Activated T-helper 1 cell treated with Interleukin-2 at 50 U/mL for 16 hours (primary cell): ENCODE measurements at places on chromosomes 13 and 19.

GRCh38 chr13:21402586-21403307 lies 56.4 kb downstream of the ZDHHC20 start:
- DNase-seq = no peak

DNA sequence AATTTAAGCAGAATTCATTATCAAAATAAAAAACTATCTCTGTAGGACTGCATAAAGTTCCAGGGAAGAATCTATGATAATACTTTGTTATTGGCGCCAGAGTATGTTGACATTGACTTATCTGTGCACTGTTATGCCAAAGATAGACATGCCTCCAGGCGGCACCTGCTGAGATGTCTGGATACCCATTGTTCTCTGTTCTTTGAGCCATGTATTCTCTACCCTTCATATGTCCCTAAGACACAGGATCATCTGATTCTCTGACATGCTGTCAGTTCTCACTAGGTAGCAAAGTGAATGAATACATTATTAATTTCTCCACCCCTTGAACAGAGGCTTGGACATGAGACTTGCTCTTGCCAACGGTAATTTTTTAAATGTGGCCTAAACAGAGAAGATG lies 517.8 kb upstream of the SLITRK5 start:
- no peak for DNase-seq

DNA sequence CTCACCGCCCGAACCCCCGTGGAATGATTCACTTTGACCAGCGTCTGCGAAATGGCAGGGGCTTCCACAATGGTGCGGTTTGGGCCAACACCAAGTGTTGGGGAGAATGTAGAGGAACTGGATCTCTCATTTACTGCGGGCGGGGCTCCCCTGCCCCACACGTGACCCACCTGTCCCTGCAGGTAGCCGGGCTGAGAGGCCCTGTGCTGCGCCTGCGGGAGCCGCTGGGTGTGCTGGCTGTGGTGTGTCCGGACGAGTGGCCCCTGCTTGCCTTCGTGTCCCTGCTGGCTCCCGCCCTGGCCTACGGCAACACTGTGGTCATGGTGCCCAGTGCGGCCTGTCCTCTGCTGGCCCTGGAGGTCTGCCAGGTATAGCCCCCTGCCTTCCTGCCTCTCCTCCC lies 5.8 kb upstream of the FLT3LG start:
- DNase-seq = no peak

DNA sequence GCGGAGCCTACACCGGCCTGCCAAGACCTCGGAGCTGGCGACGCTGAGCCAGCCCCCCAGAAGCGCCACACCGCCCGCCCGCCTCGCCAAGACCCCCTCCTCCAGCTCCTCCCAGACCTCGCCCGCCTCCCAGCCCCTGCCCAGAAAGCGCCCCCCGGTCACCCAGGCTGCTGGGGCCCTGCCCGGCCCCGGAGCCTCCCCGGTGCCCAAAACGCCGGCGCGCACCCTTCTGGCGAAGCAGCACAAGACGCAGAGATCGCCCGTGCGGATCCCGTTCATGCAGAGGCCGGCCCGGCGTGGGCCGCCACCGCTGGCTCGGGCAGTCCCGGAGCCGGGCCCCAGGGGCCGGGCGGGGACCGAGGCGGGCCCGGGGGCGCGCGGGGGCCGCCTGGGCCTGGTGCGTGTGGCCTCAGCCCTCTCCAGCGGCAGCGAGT lies 10.2 kb downstream of the C19orf25 start:
- DNase-seq = no peak

DNA sequence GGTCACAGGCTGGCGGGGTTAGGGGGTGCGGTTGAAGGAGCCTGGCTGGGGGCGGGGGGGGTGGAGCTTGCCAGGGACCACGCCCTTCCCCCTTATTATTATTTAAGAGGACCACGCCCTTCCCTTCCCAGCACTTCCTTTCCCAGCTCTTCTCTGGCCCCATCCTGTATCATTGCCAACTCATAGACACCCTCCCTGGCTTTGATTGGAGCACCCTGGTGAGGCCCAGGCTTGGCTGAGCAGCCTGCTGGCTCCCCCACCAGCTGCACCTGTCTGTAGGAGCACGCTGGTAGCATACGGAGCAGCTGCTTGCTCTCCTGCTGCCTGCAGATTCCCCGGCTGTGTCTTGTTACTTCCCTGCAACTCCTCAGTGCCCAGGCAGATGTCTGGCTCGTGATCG lies 62.5 kb upstream of the PDX1 start:
- no peak for DNase-seq

DNA sequence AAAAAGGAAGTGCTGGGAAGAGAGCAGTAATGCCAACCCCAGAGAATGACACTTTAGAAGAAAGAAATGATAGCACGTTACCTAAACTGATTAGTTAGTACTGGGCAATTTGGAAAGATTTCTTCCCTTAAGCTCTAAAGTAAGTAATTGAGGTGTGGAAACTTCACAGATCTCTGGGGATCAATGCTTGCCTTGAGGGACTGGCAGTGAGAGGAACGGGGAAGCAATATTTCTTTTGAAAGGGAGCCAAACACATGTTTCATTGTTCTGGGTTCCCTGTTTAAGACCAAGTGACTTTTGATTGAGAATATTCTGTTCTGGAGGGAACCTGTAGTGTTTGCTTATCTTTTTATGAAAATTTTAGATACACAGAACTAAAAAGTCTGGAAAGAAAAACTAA lies 190.5 kb downstream of the NDFIP2 start:
- DNase-seq = no peak

DNA sequence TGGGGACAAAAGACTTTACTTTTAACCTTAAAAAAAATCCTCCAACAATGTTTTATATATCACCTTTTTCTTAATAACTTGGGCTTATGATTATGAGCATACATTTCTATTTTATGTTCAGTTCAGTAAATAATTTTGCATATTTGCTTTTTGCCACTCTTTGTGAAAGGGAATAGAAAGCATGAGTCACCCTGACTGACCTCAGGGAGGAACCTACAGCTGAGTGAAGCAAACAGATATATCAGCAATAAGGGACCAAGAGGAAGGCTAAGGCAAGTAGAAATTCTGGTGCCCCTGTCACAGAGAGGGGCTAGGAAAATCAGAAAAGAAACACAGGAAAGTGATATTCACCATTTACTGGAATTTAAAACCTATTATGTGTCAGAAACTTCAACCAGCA lies 37.2 kb upstream of the SOHLH2 start:
- DNase-seq = no peak

- peak; percentile 60 for DNase-seq
Observed at GRCh38 chr19:8569066-8569771, 8.0 kb downstream of the MYO1F start.

DNA sequence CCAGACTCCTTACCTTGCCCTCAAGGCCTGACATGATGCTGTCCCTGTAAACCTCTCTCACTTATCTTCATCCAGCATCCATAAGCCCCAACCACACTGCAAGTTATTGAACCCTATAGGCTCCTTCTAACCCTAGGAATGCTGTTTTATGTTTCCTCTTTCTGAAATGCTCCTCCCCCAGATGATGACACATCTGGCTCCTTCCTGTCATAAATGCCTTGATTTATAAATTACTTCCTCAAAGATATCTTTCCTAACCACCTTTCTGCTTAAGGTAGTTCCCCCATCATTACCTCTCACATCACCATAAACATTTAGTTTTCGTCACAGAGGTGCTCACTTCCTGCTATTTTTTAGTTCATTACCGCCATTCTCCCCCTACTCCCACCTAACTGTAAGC lies 12.3 kb downstream of the RUBCNL start:
- no peak for DNase-seq

DNA sequence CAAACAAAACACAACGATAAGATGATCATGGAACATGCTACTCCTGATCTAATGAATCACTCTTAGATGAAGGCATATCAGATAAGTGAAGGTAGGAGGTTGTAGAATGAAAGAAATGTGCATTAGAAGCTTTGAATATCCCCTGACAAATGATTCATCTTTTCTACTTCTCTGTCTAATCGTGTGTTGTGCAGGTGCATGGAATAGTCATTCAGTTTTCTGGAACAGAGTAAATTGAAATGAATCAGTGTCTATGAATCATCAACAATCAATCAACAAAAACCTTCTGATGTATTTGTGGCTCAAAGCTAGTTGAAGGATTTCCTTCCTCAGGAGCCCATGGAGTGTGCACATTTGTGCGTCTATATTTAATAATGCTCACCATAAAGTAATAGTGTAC lies 1290.4 kb upstream of the PCDH20 start:
- DNase-seq = no peak

GRCh38 chr13:112168761-112169160 lies 101.8 kb downstream of the SOX1 start:
- no peak for DNase-seq

DNA sequence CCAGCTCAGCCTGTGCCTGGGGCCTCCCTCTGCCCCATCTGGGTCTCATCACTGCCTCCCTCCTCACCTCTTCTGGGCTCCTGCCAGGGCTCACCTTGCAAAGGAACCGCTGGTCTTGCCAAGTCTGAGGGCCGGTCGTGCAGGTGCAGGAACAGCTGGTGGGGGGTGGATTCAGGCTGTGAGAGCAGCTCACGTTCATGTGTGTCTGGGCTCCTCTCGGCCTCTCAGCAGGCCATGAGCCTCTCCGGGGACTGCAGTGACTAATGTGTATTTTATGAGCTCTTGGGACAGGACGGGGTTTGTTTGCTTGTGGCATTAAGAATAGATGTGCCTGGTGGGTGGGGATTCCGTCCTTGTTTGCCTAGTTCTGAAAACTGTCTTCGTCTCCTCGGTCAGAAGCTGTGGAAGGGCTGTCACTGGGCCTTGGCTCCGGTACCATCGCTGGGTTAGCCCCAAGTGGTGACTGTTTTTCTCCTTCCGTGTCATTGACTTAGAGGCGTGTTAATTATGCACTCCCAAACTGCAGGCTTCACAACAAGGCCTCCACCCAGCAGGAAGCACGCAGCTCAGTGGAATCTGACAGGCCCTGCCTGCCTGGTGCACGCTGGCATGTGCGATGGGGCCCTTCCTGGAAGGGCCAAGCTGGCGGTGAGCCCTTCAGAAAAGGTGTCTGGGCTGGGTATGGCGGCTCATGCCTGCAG lies 77.6 kb downstream of the KDM4B start:
- DNase-seq = no peak

DNA sequence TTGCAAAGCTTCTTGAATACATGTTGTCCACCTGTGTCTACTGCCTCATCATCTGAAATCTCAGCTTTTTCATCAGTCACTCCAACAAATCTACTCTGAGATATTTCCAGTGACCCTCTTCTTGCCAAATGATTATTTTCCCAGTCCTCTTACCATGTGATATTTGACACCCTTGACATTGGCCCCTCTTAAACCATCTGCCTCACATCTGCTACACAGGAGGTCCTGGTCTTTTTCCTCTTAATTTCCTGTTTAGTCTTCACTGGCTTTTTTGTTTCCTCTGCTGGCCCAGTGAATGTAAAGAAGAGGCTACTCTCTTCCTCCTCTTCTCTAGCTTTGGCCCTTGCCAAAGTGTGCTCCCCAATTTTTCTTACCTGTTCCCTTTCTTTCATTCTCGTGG lies 218.7 kb downstream of the DNAJC15 start:
- DNase-seq = no peak

DNA sequence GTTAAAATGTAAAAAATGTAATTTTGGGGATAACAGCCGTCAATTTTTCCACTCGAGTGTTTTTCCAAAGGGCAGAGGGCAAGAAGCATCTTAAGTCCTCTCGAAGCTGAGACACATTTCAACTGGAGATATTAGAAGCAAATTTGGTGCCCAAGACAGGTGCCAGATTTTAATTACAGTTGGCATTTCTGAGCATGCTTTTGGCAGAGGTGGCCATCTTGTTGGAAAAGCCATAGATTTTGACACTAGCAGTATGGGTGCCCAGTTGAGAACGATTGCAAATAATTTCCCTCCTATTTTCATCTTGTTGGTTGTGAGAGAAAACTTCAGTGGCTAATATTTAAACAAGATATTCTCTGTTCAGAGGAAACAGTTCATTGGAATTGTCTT lies 146.3 kb downstream of the TM9SF2 start:
- DNase-seq = no peak

DNA sequence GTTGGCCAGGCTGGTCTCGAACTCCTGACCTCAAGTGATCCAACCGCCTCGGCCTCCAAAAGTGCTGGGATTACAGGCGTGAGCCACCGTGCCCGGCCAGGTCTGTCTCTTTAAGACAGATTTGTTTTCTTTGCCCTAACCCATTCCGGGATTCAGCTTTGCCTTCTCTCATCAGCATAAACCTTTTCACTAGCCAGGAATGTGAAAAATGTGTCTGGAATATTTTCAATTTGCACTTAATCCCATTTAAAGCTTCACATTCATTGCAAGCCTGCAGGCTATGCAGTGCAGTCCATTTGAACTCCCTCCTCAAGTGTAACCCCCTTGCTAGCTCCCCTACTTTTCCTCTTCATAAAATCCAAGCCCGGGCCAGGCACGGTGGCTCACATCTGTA lies 880 bp upstream of the TMEM160 start:
- no peak for DNase-seq

- no peak for DNase-seq
Observed at GRCh38 chr19:7921302-7921966, 1.3 kb downstream of the SNAPC2 start.

- no peak for DNase-seq
Observed at GRCh38 chr13:40631605-40632004, 34.8 kb downstream of the FOXO1 start.

DNA sequence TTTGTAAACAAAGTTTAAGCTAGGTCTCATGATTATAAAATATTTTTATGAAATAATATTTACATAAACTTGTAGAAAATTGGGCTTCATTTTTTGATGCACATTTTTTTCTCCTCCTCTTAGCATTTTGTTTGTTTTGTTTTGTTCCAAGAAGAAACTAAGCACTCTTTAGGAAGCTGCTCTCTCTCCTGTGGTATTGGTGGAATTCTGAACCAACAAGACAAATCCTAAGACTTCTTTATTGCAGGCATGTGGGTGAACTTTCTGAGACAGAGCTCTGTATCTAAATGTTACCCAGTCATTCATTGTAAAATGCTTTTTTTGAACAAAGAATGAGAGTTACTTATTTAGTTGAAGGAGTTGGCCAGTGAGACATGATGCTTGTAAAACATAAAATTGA lies 39.3 kb downstream of the LMO7 start:
- DNase-seq = no peak

GRCh38 chr13:113360446-113360845 lies 3.5 kb downstream of the GRTP1 start:
- no peak for DNase-seq

GRCh38 chr19:19643158-19644053 lies at the start of gene GMIP:
TSS of gene GMIP (minus strand) at chr19:19643657. CDS start at chr19:19643529, 128 bp downstream.
- DNase-seq = peak; percentile 81

DNA sequence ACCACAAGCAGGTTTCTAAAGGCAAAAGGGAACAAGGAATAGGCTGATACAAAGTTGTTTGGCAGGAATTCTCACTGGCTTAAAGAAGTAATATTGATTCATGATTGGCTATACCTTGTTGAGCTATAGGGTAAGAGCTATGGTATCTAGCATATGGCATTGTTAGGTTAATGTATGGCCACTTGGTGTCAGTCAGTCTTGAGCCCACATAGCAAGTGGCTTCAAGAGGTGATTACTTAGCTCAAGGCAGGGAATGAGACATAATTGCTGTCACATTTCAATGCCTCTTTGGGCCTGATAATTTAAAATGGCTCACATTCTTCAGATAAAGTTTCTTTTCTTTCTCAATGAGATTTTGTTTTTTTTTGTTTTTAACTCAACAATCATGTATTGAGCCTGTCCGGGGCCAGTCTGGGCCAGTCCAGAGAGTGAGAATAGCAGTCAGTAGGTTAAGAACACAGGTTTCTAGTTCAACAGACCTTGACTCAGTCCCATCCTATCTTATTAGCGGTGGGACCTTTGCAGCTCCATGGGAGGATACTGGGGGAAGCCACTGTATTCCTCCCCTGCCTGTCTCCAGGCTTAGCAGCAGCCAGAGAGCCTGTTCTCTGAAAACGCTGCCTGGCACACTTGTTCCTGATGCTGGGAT lies 45.8 kb upstream of the RCBTB2 start:
- no peak for DNase-seq
